NCI-H2171 treated with DMSO at 0.1 percent for 48 hours (cell line): ENCODE measurements at places on chromosomes 5 and 9.
A peak's percentile ranks its signal among the peaks of the same experiment; 100 is the strongest.

DNA sequence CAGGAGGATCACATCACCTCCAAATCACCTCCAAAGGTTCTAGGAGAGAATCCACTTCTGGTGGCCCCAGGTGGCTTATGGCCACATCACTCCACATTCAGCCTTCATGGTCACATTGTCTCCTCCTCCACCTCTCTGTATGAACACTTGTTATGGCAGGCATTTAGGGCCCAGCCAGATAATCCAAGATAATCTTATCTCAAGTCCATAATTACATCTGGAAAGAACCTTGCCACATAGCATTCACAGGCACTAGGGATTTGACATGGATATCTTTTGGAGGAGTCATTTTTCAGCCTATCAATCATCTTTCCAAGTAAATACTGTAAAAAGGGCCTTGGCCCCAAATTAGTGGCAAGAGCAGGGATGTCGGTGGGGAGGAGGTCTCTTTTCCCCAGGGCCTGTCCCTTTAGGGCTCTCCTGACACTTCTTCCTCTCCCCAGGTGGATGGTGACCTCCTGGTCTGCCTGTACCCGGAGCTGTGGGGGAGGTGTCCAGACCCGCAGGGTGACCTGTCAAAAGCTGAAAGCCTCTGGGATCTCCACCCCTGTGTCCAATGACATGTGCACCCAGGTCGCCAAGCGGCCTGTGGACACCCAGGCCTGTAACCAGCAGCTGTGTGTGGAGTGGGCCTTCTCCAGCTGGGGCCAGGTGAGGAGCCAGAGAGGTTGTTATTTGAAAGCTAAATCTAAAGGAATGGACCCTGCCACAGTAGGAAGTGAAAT lies 140.9 kb downstream of the SAXO1 start:
- no peak for DNase-seq

- no peak for DNase-seq
Measured at GRCh38 chr5:6502421-6502820, 53.8 kb downstream of the UBE2QL1 start.

DNA sequence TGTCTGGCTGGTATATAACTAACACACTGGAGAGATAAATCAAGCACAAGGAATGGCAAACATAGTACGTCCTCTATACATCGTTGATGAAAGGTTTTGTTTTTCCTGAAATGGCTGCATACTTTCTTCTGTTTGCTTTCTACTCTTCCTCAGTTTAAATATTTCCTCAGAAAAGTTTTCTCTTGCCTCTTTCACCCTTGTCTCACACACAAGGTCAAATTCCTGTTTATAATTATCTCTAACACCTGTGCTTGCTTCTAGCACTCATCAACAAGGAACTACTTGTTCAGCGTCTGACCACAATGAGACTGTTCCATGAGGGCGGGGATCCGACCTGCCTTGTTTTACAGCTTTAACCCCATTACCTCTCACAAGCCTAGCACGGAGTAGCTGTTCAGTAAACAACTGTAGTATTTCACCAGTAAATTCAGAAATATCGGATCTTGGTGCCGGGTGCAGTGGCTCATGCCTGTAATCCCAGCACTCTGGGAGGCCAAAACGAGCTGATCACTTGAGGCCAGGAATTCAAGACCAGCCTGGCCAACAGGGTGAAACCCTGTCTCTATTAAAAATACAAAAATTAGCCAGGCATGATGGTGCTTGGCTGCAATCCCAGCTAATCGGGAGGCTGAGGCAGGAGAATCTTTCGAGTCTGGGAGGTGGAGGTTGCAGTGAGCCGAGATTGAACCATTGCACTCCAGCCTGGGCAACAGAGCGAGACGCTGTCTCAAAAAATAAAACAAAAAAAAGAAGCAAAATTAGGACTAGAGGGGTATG lies 37.0 kb downstream of the NR6A1 start:
- no peak for DNase-seq

- peak; percentile 13 for DNase-seq
Measured at GRCh38 chr9:124480621-124480981, 26.6 kb downstream of the NR5A1 start.

DNA sequence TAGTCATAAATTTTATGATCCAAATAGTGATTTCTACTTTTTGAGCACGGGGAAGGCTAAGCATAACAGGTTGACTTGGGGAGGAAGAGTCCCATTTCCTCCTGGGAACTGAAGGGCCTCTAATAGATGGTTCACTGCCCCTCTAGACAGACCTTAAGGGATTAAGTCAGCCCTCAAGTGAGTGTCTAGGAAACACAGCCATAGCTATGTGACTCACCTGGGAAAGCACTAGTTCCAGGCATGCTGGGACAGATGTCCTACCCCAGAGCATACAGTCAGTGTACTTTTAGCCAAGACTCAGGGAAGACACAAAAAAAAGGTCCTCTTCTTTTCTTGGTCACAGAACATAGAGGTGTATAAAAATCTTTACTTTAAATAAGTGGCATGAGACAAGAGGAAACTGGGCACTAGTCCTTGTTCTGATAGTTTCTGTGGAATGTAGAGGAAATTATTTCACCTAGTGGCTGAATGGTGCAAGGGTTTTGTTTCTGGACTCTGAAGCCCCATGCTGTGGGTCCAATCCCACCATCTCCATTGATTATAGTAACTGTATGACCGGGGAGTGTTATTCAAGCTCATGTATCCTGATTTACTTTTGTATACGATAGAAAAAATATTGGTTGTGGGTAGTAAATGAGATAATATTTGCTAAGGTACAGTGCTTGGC lies 86.0 kb downstream of the NREP start:
- no peak for DNase-seq

- no peak for DNase-seq
Measured at GRCh38 chr5:32355686-32356085, 42.9 kb upstream of the MTMR12 start.

GRCh38 chr5:166340039-166340438 lies 1951.4 kb upstream of the WWC1 start:
- no peak for DNase-seq

DNA sequence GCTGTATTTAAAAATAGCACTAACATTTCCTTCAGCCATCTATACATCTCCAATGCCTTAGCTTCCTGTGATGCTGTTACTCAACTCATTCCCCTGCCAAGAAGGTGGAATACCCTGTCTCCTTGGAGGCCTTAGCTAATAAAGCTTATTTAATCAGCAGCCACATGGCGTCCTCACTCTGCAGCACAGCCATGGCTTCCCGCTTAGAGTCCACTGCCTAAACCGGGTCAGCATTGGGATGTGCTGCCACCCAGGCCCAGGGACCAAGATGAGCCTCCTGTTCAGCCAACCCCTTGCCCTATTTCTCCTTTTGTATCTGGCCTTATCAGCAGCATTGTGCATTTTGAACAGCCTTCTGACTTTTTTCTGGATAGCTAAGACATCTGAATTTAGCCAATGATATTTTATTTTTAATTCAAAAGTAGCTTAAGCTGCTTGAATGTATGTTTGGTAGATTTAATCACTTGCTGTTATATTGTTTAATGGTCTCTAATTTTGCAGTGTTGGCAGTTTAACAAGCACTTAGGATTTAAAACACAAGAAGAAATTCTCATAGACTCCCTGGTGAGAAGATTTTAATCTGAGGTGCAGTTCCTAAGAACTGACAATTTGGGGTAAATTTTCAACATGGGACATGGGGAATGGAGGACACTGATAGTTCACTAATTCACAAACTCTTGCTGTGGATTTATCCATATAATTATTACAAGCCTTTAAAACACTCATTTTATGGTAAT lies 113.0 kb downstream of the RPS23 start:
- DNase-seq = no peak

GRCh38 chr5:98899456-98899855 lies 29.4 kb downstream of the CHD1 start:
- peak; percentile 0 for DNase-seq

- no peak for DNase-seq
Measured at GRCh38 chr5:10459080-10460055, 17.7 kb downstream of the ROPN1L start.

DNA sequence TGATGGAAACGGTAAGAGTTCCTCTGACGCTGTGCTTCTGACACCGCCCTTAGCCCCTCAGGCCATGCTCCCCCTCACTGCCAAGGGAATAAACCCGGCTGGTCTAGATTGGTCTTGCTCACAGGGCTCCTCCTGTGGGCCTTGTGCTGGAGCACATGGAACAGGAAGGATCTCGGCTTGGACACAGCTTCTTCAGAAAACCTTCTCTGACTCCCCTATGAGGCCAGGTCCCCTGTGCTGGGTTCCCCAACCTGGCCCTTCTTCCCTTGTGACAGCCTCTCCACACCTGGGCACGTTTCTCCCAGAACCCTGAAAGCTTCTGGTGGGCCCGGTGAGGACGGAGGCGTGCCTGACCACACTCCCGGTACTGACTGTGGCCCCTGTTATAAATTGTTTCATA lies 8.2 kb downstream of the SPATA31E1 start:
- no peak for DNase-seq

DNA sequence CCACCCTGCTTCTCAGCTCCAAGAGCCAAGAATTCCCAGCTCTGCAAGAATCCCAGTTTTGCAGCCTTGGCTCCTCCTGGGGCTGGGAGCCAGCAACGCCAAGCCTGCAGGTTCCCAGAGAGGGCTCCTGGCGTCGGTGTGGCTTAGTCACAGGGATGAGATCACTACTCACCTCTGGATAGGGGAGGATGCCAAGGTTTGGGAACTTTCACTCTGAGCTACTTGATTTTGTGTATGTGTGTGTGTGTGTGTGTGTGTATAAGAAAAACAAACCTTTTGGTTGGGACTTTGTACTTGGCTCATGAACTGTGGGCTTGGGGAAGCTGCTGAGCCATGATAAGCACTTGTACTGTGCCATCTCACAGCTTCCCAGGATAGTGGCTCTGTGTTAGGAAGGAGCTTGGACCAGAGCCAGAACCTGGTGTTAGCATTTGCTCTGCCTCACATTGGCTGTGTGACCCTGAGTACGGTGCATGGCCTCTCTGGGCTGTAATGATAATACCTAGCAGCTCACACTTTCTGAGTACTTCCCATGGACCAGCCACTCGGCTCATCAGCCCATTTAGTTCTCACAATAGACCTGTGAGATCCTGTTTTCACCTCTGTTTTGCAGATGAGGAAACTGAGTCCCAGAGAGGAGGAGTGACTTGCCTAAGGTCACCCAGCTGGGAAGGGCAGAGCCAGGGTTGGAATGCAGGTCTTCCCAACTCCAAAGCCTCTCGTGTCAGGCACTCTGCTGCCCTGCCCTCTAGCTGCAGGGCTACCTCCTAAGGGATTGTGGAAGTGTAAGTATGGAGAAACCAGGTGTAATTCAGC lies 41.4 kb upstream of the DAB2IP start:
- DNase-seq = no peak

DNA sequence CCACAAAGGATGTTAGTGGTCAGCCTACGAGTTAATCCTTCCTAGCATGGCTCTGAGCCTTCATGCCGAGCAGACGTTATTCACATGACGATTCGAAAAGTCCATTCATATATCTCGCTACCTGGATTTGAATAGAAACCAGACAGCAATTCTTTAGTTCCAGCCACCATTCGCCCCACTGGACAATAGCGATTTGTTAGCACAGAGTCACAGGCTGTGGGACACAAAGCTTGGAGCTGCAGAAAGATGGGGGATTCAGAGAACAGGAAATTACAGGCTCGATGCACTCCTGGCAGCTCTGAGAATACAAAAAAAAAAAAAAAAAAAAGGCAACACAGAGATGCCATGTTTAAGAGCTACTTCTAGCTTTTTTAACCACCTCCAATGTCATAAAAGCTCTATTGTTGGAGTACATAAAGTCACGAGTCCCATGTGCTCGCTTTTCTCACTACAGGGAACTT lies 110.7 kb downstream of the NR6A1 start:
- DNase-seq = no peak

- DNase-seq = peak; percentile 56
Measured at GRCh38 chr5:7910738-7911428, 41.9 kb downstream of the MTRR start.

- peak; percentile 1 for DNase-seq
Measured at GRCh38 chr5:168086104-168086610, 205.3 kb upstream of the WWC1 start.

DNA sequence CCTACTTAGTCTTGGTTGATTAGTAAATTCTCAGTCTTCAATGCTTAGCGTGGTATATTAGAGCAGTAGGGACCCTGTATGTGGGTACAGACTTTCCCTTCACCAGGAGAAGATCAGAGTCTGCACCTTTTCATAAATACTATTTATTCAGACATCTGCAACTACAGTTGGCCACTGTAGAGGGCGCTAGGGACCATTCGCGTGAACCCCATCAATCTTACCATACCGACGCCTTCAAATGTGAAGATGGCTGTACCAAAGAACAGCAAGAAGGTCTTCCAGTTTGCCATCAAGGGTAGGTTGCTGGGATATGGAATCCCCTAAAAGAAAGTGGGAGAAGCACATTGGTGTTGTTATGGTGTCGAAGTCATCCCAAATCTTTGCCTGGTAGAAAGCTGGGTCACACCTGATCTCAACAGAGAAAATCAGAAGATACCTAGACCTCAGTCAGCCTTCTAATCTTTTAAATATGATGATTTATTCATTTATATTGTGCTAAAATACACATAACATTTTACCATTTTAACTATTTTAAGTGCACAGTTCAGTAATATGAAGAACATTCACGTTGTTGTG lies 19.1 kb downstream of the SLC36A3 start:
- no peak for DNase-seq

GRCh38 chr5:169223595-169223953 lies 77.4 kb downstream of the SLIT3 start:
- DNase-seq = no peak

DNA sequence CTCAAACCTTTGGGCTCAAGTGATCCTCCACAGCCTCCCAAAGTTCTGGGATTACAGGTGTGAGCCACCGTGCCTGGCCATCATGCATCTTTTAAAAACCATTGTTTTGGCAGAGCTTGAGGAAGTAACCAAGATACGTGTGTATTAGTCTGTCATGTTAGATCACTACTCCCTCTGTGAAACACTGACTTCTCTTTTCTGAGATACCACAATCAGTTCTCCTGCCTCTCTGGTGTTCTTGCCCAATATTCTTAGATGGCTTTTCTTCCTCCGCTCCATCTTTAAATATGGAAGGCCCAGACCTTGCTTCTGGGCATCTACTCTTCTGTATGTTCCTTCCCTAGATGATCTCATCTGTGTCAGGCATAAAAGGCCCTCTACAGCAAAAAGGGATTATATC lies 14.2 kb upstream of the CCNB1 start:
- no peak for DNase-seq

DNA sequence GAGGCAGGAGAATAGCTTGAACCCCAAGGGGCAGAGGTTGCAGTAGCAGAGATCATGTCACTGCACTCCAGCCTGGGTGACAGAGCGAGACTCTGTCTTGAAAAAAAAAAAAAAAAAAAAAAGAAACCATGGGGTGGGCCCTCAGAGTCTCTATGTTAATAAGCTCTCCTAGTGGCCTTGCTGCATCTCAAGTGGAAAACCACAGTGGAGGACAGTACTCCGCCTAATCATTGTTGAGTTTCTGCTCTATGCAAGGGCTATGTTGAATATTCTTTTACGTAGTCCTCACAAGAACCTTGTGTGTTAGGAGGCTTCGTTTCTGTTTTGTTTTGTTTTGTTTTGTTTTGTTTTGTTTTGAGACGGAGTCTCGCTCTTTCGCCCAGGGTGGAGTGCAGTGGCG lies 48.9 kb downstream of the TJP2 start:
- DNase-seq = no peak
